ENCODE measurements at places on chromosomes 12 and 14.

GRCh38 chr14:61501714-61502458, 180.5 kb downstream of the PRKCH start:
- DNase-seq: no peak

DNA sequence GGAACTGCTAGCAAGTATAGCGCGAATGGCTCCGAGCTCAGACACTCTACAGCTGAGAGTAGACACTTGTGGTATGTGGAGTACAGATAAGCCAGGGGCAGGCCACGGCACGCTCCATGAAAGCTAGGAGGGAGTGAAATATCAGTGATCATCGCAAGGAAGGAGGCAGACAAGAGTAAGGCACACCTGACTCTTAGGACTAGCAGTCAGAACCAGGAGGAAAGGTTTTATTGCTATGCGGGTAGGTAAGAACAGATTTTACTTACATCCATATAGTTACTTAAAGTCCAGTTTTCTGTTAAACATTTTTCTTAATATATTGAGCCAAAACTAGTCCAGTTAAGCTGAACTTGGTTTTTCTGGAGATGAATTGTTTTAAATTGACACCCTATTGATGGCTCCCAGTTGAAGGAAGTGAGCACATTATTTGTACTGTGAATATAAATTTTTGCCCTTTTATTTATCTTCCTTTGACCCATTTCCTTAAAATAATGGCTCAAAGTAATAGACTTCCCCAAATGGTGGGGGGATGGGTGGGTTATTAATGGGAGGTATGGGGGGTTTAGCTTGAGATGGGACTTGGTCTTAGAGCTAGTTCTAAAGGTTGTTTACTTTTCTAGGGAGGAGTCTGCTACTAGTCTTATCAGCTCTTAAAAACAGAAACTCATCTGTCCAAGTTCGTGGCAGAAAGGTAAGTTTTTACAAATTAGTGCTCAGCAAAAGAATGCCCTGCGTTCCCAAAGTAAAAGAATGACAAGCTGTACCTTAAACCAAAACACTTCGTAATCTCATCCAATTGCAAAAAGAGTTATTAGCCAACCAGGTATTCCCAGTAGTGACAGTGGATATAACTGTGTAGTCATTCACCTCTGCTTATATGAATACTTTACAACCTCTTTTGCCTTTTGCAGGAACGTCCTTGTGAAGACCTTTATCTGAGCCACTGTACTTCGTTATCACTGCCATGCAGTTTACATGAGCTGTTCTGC, 5.8 kb downstream of the HNRNPA1 start:
- DNase-seq: peak; percentile 32

- no peak for DNase-seq
These were observed 502 bp downstream of the ITGA5 start for GRCh38 chr12:54418441-54419087.

DNA sequence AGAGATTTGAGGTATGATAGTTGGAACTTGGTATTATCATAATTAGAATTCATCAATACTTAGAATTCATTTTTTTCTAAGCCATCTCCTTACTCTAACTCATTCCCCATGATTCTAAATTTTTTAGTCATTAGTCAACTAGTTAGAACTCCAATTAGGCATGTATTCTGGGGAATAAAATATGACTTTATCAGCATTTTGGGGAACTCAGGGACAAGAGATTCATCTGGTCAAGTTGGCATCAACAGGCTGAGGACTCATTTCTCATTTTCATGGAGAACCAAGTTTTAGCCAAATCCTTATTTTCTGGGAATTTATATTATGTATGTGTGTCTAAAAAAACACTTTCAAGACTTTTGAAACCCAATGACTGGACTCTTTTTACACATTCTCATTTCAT, 29.2 kb downstream of the DIP2B start:
- DNase-seq: no peak

DNA sequence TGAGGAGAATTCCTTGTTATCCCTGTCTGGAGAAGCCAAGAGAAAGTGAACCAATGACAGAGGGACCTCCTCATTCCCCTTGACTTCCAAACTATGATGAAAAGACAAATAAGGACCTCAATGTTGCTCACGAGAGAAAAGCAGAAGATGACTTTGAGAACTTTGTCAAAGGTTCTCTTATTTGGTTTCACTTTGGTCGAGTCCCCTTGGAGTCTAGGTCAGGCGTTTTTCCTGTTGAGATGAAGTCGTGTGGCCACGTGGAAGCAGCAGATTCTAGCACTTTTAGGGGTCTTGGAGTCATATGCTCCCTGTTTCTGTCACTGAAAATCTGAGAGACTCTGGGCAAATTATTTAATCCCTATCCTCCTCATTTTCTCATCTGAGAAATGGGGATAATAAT, 33.8 kb upstream of the COL2A1 start:
- no peak for DNase-seq

- DNase-seq: no peak
These were observed 25.6 kb downstream of the KCNK13 start for GRCh38 chr14:90087433-90087832.

- no peak for DNase-seq
These were observed 40.7 kb downstream of the PPFIBP1 start for GRCh38 chr12:27564612-27565213.

- DNase-seq: no peak
These were observed 25.4 kb downstream of the SLC35E3 start for GRCh38 chr12:68771223-68771925.

DNA sequence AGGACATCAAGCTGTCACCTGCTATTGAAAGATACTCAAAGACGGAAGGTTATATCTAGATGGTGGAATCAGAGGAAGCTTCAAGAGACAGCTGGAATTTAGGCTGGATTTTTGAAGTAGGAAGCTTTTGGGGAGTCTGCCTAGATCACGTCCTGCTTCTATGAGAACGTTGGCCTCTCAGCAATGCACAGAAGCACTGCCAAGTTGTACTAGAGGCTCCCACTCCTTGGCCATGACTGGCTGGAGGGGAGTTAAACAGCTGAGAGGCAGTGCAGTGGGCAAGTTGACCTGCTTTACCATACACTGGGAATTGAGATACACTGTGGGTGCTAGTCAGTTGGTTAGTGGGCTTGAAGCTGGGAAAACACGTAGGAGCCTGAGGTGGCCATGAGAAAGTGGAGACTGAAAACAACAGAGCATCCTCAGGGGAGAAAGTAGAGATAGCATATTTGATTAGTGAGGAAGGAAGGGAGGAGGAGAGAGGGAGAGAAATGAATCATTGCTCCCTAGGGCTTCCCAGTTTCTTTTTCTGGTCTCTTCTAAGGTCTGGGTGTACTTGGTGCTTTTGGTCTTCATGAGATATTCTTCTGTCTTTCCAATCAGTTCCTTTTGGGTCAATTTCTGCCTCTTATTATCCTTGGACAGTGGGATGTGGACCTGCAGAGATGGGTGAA, 110.8 kb downstream of the EMP1 start:
- DNase-seq: no peak

- DNase-seq: no peak
These were observed 25.4 kb downstream of the SRRM4 start for GRCh38 chr12:119006746-119007145.

- no peak for DNase-seq
These were observed 521.3 kb upstream of the TMEM132C start for GRCh38 chr12:127745469-127746212.

DNA sequence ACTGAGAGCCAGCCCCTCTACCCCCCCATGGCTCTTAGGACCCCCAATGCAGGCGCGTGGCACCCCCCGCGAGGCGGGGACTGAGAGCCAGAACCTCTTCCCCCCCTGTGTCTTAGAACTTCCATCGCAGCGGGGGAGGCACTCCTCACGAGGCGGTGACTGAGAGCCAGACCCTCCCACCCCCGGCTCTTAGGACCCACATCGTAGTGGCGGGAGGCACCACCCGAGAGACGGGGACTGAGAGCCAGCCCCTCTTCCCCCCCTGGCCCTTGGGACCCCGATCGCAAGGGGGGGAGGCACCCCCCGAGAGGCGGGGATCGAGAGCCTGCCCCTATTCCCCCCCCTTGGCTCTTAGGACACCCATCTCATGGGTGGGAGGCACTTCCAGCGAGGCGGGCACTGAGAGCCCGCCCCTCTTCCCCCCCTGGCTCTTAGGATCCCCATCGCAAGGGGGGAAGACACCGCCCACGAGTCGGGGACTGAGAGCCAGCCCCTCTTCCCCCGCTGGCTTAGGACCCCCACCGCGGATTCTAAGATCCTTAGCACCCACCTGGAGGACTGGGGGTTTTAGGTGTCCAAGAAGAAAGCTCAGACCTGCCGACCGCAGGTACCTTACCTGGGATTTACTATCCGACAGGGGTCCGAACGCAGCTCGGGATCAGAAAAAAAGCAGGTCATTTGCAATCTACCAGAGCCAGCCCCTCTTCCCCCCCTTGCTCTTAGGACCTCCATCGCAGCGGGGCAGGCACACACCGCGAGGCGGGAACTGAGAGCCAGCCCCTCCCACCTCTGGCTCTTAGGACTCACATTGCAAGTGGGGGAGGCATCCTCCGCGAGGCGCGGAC, 44.9 kb downstream of the DDX11 start:
- DNase-seq: no peak

GRCh38 chr12:104182144-104182543, 33.4 kb upstream of the TXNRD1 start:
- DNase-seq: no peak

GRCh38 chr14:29282169-29282568, 515.6 kb downstream of the FOXG1 start:
- DNase-seq: no peak

GRCh38 chr14:103627073-103628025, 1.7 kb upstream of the KLC1 start:
- DNase-seq: no peak

GRCh38 chr12:80187660-80188090, 88.3 kb downstream of the OTOGL start:
- DNase-seq: peak; percentile 7

DNA sequence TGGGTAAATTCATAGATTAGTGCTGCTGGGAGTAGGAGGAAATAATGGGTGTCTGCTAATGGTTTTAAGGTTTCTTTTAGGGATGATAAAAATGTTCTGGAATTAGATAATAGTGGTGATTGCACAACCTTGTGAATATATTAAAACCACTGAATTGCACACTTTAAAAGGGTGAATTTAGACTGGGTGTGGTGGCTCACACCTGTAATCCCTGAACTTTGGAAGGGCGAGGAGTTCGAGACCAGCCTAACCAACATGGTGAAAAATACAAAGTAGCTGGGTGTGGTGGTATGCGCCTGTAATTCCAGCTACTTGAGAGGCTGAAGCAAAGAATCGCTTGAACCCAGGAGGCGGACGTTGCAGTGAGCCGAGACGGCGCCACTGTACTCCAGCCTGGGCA, 1.3 kb downstream of the RAD52 start:
- DNase-seq: no peak

DNA sequence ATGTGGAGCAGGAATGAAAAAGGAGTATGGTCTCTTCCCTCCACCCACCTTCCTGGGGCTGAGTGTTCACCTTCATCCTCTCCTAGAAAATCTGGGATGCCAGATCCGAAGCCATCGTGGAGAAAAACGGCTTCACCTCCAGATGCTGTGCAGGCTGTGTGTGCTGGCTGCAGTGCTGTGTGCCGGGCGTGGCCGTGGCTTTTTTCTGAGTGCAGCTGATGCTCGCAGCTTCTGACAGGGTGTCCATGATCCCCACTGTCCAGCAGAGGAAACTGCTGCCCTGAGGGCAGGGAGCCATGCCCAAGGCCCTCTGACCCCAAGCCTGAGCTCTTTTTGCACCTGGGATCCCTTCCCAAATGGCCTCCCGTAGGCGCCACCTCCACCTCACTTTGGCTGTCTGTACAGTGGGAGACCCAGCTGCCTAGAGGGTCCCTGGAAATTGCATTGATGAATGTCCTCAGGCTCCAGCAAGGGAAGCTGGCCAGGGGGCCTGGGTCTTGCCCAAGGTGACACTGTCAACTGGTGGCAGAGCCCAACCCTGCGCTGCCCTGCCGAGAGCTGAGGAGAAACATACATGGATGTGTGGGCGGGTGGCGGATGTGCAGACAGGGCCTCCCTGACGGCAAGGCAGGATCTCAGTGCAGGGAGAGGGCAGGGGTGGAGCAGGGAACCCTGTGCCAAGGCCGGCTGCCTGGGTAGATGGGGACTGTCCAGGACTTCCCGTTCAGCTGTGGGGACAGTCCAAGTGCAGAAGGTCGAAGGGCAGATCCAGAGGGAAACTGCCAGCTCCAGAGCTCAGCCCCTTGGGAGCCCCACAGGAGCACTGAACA, 53.3 kb downstream of the BEGAIN start:
- DNase-seq: no peak

- DNase-seq: no peak
These were observed 13.5 kb downstream of the ZNF664 start for GRCh38 chr12:123986374-123986965.

DNA sequence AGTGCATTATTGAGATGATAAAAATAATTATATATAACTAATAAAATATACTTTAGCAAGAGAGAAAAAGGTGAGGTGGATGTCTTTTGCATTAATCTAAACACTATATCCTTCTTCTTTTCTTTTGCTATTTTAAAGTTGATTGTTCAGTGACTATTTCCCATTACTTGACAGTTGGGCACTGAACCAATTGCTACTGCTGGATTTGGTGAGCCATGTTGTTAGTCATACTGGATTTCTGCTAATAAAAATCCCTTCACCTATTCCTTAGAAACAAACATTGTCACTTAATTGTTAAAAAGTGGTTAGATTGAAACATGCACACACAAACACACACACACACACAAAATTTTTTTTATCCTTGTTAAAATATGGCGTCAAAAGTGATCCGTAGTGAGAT, 251.6 kb upstream of the ALG10 start:
- DNase-seq: no peak

DNA sequence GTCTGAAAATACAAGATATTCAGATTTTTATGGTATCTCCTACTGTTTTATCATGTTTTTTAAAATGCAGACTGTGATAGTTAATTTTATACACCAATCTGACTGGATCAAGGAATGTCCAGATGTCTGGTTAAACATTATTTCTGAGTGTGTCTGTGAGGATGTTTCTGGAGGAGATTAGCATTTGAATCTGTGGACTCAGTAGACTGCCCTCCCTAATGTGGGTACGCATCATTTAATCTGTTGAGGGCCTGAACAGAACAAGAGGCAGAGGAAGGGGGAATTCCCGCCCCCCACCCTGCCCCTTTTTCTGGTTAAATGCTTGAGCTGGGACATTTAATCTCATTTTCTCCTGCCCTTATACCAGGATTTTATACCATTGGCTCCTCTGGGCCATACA, 72.1 kb downstream of the AVPR1A start:
- DNase-seq: no peak

DNA sequence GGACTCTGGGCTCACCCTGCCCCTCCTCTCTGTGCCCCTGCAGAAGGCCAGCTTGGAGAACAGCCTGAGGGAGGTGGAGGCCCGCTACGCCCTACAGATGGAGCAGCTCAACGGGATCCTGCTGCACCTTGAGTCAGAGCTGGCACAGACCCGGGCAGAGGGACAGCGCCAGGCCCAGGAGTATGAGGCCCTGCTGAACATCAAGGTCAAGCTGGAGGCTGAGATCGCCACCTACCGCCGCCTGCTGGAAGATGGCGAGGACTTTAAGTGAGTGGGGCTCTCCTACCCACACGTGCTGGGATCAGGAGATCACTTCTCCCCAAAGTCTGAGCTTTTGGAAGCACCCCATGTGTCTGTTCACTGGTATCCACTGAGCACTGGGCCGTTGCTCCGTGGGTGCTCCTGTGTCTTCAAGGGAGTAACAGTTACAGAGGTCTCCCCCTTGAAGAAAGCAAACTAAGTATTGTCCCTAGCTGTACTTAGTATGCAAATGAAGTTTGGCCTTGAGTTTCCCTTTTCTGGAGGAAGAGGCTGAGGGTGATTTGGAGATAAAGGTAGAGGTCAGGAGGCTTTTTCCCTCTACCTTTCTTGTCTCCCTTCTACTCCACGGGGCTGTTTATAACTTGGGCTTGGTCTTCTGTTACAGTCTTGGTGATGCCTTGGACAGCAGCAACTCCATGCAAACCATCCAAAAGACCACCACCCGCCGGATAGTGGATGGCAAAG, 3.3 kb downstream of the KRT18 start:
- no peak for DNase-seq

- no peak for DNase-seq
These were observed 19.1 kb upstream of the RIN3 start for GRCh38 chr14:92494512-92494911.

Data from activated CD4-positive, alpha-beta T cell treated with anti-CD3 and anti-CD28 coated beads, Interleukin-2, amount 50 U/mL, for 48 hours (primary cell).